Activated CD4-positive, CD25-positive, alpha-beta regulatory T cell (primary cell): ENCODE measurements at places on chromosomes 13 and 19.

DNA sequence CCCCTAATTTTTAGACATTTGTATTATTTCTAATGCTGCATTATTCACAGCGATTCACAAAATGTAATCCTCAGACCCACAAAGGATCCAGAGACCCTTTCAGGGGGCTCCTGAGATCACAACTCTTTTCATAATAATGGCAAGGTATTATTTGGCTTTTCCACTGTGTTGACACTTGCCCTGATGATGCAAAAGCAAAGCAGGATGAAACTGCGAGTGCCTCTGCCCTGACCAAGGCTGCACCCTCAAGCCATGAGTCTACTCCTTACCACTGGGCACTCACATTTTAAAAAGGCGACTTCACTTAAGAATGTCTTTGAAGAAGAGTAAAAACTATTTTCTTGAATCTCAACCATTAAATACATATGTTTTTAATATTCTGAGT, 11.4 kb downstream of the ELF1 start:
- no peak for DNase-seq

DNA sequence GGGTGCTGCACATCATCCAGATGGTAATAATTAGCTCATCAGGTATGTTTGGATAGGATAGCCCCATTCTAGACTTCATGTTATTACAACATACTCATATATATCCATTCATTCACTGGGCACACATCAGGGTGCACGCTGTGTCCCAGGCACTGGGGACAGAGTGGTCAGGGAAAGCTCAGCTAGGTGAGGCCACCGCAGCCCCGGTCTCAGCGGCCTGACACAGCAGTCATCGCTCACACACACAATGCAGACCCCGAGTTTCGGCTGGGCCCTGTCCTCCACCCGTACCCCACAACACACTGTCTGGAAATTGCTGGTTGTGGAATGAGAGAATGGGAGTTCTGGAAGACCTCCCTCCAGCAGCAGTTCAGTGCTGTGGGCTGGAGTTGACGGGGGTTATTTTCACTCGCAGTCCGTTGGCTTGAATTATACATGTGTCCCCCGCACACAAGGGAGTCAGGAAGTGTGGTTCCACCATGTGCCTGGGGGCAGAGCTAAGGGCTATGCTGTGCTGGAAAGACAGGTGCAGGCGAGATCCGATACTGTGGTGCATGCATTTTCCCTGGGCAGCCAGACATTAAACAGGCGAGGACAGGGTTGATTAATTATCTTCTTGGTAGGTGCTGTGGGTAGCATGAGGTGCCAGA, 257.6 kb downstream of the TEX29 start:
- DNase-seq: no peak

GRCh38 chr19:3631053-3631861, 4.7 kb upstream of the CACTIN start:
- no peak for DNase-seq

- DNase-seq: no peak
These were observed 160.4 kb downstream of the EFNB2 start for GRCh38 chr13:106375085-106375484.

- DNase-seq: no peak
These were observed 576 bp upstream of the EPN1 start for GRCh38 chr19:55674459-55674840.

GRCh38 chr13:114339857-114340534, 25.7 kb downstream of the CHAMP1 start:
- DNase-seq: no peak

DNA sequence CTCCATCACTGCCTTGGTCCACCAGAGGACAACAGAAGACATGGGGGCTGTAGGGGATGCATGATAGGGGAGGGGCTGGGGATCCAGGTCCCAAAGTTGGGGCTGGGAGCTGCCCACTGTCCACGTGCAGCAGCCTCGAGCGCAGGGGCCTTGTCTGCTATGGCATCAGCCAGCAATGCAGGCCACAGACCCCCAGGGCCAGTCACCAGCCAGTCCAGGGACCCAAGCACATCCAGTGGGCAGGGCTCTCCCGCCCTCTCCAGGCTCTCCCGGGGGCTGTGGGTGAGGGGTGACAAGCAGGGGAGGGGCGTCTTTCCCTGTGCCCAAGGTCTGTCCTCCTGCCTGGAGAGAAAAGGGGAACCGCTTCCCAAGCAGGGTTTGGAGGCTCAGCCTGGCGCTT, 32.8 kb downstream of the PEPD start:
- DNase-seq: no peak

DNA sequence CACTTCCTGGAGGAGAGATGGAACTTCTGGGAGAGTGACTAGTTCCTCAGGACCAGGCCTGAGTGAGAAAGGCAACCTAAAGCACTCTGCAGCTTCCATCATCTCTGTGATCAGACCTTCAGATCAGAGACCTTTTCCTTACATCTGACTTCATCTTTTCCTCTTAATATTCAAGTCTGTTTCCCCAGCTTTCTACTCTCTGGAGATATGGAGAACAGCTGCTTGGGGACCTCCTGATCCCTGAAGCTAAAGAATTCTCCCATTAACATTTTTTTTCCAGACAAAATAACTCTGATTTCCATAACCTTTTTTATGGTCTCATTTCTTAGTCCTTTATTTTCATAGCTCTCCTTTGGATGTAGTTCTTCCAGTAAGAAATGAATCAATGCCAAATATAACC, 133.4 kb upstream of the FNDC3A start:
- DNase-seq: no peak
